ENCODE measurements at places on chromosomes 3 and 15.
A peak's percentile ranks its signal among the peaks of the same experiment; 100 is the strongest.

- peak; percentile 51 for DNase-seq
Measured at GRCh38 chr3:150410311-150411105, 2.4 kb downstream of the TSC22D2 start.

DNA sequence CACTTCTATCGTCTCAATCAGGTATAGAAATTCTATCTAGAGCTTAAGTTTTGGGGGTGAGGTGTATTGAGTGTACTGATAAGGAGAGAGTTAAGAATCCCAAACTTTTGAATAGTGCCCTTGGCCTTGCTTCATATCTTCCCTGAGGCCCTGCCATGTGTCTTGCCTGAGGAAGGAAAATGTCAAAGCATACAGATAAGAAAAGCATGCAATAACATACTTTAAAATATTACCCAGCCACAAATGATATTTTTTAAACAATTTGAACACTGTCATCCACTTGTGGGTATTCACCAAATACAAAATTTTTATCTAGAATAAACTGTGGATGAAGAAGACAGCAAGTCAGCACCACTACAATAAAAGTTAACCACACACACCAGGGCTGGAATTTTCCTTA is 631.0 kb upstream of the ALCAM start:
- DNase-seq: no peak

DNA sequence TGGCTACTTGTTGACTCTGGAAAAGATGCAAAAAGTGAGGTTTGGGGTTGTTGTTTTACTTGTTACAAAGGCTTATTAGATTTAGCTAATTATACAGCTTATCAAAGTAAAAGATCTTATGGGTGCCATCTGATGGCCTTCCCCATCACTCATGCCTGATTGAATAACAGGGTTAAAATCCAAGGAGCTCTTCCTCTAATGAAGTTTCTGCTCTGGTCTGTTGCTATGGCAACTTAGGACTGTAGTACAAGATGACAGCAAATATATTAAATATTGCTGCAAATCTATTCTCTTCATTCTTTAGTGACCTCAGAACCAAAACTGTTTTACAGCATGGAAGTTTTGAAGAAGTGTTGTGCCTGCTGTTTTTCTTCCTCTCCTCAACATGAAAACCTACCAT is 45.6 kb upstream of the SRGAP3 start:
- DNase-seq: no peak

DNA sequence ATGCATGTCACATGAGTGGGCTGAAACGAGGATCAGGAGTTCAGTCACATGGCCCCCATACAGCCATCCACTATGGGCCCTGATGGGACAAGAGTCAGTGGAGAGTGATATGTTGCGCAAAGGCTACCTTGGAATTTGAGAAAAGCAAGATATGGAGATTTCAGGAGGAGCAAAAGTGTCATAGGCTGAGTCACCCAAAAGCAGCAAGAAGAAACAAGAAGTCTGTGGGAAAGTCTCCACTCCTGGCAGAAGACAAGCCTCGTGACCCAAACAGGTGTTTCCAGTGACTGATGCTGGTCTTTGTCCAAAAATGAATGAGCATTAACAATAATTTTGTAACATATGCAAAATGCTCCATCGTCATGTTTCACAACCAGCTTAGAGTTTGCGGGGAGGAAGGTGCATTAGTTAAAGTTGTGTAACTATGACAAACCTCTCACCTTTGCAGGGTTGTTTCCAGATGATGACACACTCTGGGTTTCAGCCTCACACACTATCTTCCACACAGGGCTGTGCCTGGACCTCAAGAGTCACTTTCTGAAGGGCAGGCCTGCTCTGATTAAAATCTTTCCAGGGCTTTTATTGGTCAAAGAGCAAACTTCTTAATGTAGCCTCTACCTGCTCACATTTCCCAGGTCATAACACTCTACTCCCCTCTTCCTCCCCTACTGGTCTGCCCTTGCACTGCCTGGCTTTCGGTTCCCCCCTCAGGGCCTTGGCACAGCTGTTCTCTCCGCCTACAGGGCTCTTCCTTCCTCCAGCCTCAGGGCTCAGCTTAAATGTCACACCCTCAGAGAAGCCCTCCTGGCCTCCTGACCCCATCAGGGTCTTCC is 3.9 kb upstream of the DNASE1L3 start:
- DNase-seq: no peak

- no peak for DNase-seq
Measured at GRCh38 chr3:132037581-132037980, 2.8 kb upstream of the CPNE4 start.

DNA sequence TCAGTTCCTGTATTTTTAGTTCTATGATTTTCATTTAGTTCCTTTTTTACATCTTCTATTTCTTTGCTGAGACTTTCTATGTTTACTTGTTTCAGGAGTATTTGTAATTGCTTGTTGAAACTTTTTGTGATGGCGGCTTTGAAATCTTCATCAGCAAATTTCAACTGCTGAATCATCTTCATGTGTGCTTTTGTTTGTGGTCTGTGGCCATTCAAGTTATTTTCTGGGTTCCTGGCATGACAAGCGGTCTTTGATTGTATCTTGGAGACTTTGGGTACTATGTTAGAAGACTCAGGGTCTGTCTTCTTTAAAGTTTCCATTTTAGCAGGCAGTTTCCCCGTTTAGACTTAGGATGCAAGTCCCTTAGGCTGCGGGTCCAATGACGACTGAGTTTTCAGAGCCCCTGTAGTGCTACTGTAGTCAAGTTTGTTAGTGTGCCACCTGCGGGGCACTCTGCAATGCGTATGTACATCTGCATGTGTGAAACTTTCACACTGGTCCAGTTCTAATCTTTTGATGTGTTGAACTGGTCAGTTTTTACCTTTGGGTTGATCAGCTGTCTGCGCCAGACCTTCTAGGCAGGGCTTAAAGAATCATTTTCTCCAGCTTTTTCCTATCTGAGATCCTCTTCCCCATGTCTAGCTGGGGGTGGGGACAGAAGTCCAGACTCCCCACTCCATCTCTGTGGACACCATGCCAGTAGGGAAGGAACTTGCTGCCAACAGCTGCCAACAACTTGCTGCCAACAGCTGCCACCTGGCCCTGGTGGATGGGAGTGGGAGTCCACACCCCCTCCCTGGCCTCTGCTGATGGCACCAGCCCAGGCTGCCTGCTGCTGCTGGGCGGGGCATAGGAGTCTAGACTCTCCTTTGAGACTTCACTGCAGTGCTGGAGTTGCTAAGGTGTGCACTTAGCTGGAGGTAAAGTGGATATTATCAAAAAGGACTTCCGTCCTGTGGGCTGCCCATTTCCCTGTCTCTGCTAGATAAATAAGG is 190.9 kb downstream of the TJP1 start:
- no peak for DNase-seq

DNA sequence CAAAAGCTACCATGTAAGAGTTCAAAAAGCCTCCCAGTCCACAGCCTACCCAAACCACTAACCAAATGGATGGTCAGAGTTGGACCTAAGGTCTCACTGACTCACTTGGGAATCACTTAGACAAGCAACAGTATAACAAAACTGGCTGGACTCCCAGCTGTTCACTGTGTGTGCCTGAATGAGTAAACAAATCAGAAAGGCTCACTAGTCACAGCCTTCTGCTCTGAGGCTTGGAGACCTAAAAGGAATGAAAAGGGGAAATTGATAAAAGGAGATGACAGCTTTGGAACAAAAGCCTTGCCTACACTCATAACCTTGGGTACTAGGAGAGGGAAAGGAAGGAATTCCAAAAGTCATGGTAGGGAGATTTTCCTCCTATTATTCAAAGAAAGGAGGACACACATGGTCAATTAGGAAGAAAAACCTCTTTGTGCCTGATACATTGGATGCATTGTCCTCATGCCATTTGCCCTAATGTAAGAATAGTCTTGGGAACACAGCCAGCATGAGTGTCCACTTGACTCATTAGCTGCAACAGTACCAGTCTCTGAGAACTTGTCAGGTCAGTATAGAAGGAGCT is 92.3 kb downstream of the FRMD5 start:
- DNase-seq: no peak

GRCh38 chr15:86275361-86275760 is 195.7 kb downstream of the AGBL1 start:
- DNase-seq: no peak

- no peak for DNase-seq
Measured at GRCh38 chr3:126446791-126447190, 28.9 kb downstream of the ZXDC start.

DNA sequence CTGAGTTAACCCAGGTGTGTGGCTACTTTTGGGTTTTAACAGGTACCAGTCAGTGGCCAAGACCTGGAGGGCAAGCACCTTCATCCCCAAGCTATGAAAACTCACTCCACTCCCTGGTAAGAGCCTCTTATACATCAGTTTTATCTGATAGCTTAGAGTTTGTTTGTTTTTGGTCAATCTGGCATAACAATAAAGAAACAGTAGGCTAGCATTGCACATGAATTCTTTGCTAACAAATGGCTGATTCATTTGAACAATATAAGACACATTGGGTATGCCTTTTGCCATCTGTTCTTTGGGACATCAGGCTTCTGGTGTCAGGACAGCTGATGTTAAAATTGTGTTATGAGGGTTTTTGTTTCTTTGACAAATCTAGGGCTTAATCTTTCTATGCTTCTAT is 125.0 kb upstream of the CGNL1 start:
- no peak for DNase-seq

GRCh38 chr15:38961931-38962330 is 397.3 kb upstream of the RASGRP1 start:
- DNase-seq: no peak

DNA sequence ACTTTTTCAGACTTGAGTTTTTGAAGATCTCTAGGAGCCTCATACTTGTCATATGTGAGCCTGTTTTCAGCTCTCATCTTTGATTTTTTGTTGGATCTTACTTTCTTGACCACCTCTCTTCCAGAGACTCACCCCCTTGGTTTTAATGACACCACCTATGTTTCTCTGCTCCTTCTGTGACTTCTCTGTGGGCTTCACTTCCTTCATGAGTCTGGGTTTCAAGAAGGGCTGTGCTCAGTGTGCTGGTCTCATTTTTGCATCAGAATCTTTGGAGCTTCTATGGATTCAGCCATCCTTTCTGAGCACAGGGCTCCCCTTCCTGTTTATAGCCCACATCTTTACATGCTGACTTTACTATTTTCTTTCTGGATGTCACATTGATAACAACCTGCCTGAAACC is 17.7 kb downstream of the PPM1L start:
- no peak for DNase-seq

- DNase-seq: no peak
Measured at GRCh38 chr3:140763532-140763931, 85.7 kb downstream of the TRIM42 start.

- no peak for DNase-seq
Measured at GRCh38 chr3:194990454-194991337, 280.3 kb downstream of the XXYLT1 start.

- no peak for DNase-seq
Measured at GRCh38 chr3:177817751-177818150, 620.5 kb upstream of the TBL1XR1 start.

DNA sequence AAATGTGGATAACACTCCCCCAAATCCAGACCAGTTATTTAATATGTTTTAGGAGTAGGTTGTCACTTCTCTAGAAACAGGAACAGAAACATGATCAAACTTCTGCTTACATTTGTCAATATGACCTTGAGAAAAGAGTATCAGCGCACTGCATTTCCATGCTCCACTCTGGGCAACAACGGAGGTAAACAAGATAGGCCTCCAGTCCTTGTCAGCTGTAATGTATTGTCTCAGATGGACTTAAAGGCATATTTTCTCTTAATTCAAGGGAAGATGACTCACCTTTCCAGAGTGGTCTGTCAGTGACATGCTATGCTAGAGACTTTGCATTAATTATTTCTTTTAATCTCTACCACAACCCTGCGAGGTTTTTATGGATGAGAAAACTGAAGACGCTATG is 51.6 kb upstream of the TCF12 start:
- peak; percentile 60 for DNase-seq

DNA sequence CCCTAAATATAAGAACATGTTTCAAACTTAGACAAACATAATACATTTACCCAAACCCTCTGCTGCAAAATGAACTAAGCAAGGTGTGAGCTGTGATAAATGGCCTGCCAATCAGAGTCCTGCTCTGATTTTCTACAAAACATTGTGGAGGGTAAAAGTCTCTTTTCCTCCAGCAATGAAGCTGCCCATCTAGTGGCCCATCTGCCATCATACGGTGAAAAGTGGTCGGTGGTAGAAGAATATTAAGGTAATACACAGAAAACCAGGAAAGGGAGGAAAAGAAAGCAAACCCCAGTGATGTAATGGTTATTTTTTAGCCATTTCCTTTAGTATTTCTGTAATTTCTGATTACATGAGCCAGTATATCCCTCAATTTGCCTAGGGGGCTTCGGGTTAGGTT is 838.1 kb downstream of the TBL1XR1 start:
- peak; percentile 1 for DNase-seq

DNA sequence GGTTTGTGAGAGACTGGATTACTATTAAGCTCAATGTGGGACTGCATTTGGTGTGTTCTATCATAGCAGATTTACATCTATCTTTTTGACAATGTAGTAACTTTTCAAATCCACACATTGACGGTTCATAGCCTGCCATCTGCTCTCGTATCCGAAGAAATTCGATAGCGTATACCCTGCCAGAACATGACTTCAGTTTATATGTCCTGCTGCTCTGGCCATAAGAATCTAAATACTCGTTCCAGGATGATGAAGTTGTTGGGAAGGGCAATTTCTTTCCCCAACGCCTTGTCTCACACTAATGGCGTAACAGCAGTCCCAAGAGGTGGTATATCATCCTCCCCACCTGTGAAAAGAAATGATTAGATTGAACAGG is 180.0 kb downstream of the LSAMP start:
- DNase-seq: no peak

- DNase-seq: no peak
Measured at GRCh38 chr15:34456658-34457057, 19.1 kb upstream of the GOLGA8A start.

- no peak for DNase-seq
Measured at GRCh38 chr15:77773903-77774302, 141.2 kb upstream of the LINGO1 start.

- DNase-seq: peak; percentile 63
Measured at GRCh38 chr3:157618075-157618760, 115.0 kb upstream of the VEPH1 start.

- DNase-seq: no peak
Measured at GRCh38 chr3:69012100-69012799, 1.2 kb downstream of the EOGT start.

- no peak for DNase-seq
Measured at GRCh38 chr15:62068810-62069167, 2.0 kb downstream of the C2CD4A start.

DNA sequence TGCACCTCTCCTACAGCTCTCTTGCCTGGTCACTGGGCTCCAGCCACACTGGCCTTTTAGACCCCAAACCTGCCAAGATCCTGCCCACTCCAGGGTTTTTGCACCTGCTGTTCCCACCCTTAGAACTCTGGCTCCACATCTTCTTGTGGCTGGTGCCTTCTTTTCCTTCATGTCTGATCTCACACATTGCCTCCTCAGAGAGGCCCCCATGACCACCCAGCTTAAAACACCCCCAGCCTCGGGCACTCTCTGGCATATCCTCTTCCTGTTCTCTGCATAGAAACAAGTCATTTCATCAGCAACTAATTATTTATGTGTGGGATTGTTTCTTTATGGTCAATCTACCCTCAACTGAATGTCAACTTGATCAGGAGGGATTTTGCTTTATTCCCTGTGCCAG is 14.0 kb upstream of the AMOTL2 start:
- DNase-seq: no peak

Data from A673 (cell line).